ENCODE measurements at places on chromosomes 1 and 21.

DNA sequence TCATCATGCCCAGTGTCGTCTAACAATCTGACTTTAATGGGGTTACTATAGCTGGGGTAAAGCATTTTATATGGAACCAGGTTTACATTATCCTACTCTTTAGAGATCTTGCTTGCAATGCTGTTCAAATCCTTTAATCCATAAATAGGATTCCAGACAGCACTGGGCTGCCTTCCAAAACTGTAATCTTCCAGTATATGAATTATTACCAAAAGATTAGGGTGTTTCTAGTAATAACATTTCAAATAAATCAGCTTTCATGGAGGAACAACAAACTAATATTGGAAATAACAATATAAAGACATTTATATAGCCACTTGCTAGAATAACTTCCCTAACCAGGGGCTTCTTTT lies 88.6 kb upstream of the PLXNA2 start:
- DNase-seq: no peak

DNA sequence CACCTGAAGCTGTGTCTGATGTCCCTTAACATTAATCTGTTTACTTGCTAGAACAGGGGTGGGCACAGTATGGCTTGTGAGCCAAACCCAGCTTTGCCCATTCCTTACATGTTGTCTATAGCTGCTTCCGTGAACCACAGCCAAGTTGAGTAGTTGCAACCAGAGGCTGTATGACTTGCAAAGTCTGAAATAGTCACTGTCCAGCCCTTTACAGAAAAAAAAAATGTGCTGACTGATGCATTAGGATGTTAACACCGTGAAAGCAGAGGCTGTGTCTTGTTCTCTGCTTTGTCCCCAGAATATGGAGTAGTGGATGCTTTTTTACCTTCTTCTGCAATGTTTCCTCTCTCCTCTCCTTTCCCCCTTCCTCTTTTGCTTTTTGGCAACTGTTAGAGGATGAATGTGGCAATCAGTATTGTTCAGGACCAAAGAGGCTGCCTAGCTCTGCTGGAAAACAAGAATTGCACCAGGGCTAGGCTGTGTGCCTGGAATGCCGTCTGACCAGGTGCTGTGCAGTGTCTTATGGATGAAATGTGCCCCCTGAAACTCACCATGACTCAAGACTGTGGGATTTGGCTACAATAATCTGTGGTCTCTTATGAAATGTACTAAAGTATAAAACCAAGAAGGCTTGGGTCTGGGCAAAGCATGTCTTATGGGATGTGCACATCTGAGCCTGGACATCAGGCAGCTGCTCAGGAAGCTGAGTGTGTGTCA lies 79.6 kb upstream of the GCLM start:
- DNase-seq: no peak

GRCh38 chr1:208272713-208273112 lies 28.5 kb upstream of the PLXNA2 start:
- no peak for DNase-seq

DNA sequence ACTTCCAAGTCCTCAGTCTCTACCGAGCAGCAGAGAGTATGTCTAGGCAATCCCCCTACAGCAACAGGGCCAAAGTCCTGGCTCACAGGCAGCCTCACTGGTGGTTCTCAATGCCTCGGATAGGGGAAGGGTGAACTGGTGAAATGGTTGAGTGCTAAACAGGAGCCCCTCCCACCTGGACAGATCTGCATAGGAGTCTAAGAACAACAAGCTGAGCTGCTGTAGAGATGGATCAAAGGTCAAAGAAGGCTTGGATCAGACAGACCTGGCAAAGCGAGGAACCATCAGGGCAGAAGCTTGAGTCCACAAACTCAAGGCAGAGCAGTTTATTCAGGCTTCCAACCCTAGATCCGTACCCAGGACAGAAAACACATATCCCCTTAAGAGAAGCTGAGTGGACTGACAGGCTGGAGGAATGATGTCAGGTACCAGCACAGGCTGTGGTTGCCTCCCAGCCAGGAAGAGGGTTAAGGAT lies 31.8 kb downstream of the RABIF start:
- DNase-seq: no peak

- DNase-seq: no peak
These were observed 80.1 kb downstream of the SLC66A1 start for GRCh38 chr1:19392221-19392620.

DNA sequence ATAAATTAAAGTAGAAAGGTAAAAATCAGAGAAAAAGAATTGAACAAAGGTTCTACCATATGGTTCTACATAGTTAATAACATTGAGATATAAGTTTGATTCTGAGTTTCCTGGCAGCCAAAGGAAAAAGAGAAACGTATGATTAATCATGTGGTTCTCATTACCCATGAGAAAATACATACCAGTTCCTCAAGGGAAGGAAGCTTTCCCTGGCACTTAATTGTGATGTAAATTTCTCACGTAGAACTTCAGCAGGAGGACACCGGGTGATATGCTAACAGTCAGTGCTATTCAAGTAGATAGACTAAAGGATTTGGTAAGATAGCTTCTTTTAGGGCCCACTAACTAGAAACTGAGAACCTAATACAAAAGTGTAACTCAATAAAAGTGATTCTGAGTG lies 218.5 kb downstream of the NFIA start:
- DNase-seq: no peak

DNA sequence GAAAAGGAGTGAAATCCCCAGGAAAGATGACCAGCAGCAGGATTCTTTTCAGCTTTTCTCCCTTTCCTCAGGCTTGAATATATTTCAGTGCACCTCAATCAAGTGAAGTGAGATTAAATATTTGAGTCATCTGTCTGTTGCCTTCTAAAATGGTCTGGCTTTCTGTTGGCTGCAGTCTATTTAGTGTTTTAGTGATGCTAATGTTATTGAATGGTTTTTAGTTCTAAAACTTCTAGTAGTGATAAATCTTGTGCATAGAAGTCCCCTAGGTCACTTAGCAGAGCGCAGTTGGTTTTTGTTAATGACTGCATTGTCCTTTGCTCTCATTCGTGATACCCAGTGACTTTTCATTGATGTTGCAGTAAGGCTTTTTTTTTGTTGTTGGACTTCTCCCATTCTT lies 53.5 kb downstream of the ITSN1 start:
- no peak for DNase-seq

GRCh38 chr1:233132445-233132844 lies 163.1 kb downstream of the PCNX2 start:
- no peak for DNase-seq

GRCh38 chr1:6205849-6206519 lies at the start of gene RNF207:
Gene RNF207, plus strand, starts transcription at chr1:6206119. Its CDS starts 417 bp downstream, at chr1:6206536.
- DNase-seq: no peak

GRCh38 chr1:151995774-151996173 lies 2.1 kb upstream of the S100A10 start:
- DNase-seq: no peak

- no peak for DNase-seq
These were observed 11.7 kb downstream of the ADAMTS1 start for GRCh38 chr21:26833460-26833939.

DNA sequence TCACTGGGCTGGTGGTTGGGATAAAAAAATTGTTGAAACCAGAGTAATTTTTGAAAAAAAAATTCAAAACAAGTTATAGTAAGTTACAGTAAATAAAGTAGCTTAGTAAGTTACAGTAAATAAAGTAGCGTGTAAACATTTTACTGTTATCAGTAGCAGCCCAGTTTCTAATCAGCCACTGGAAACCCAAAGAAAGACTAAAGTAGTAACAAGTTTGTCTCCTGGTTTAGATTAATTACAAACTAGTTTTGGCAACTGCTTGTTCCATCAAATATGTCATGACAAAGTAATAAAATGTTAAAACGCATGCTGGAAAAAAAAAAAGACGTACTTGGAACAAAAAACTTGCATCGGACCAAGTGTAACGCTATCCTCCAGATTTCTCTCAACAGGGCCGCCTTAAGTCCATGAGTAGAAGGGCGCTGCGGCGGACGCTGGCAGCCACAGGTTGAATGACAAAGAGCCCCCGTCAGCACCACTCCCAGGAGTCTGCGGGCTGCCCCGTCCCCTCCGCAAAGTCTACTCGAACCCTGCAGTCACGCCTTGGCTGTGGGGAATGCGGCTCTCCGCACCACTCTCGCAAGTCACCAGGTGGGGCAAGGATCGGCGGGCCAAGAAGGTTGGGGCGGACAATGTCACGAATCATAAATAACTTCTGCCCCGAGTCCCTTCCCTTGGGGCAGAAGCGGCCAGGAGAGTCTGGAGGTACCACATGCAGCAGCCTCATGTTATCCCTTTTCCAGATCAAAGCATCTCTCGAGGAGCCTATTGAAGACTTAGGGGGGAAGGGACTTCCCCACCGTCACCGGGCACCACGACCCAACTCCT lies 837 bp downstream of the SLC16A1 start:
- peak; percentile 11 for DNase-seq

GRCh38 chr1:230068952-230069684 lies 2.1 kb downstream of the GALNT2 start:
- DNase-seq: peak; percentile 38

GRCh38 chr1:93703643-93704042 lies 22.0 kb upstream of the BCAR3 start:
- DNase-seq: no peak

GRCh38 chr1:12435639-12436344 lies 182.2 kb downstream of the DHRS3 start:
- DNase-seq: no peak

- no peak for DNase-seq
These were observed 24.2 kb downstream of the PRKCZ start for GRCh38 chr1:2074396-2074795.

All from caudate nucleus (tissue), 63 donors.